RWPE2 (cell line): ENCODE measurements at places on chromosomes 2 and 18.

DNA sequence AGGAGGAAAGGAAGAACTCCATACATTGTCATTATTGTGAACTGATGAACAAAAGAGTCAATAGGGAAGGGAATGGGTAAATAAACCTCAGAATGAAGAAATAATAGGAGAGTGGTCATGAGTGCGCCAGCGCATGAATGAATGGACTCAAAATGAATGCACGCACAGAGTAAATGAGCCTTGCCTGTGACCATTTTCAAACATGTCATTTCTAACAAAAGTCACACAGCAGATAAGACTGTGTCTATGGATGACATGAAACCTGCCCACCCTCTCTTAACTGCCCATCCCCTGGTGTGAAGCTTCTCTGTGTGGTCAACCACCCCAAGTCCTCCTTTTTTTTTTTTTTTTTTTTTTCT lies 121.1 kb upstream of the TEX51 start:
- H3K36me3 ChIP-seq = no peaks in the 10 kb centered on the region
- H3K4me1 ChIP-seq = no peaks in the 10 kb centered on the region
- no peak for DNase-seq
- no peak overlapping the region for H3K27ac ChIP-seq

DNA sequence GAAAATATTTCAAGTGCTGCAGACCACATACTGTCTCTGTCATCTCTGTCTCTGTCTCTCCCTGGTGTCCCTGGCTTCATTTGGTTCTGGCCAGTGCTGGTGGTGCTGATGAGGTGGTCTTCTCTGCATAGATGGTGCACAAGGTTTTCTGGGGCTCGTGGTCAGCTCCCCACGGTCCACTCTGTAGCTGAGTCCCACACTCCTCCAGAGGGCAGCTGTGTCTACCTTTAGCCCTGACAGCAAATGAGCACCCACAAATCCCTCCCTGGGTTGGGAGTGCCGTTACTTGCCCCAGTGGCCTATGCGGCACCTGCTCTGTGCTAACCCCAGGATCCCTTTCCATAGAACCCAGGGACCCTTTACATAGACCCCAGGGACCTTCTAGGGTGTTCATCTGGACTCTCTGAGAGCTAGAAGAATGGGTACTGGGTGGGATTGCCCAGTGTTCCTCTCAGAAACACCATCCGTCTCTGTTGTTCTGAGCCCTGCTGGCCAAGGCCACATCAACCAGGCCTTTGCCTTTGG lies 129.3 kb downstream of the CAPN13 start:
- H3K4me3 ChIP-seq = no peak overlapping the region

- no peak overlapping the region for H3K27ac ChIP-seq
- no peak overlapping the region for H3K4me3 ChIP-seq
- H3K36me3 ChIP-seq = no peaks in the 10 kb centered on the region
- no peaks in the 10 kb centered on the region for H3K4me1 ChIP-seq
Measured at GRCh38 chr2:45901468-45902032, 250.1 kb downstream of the PRKCE start.

- H3K27me3 ChIP-seq = no peaks in the 10 kb centered on the region
- no peak overlapping the region for H3K27ac ChIP-seq
- H3K4me3 ChIP-seq = no peak overlapping the region
- no peak for DNase-seq
- no peaks in the 10 kb centered on the region for H3K4me1 ChIP-seq
Measured at GRCh38 chr2:132651115-132652045, 18.6 kb downstream of the LYPD1 start.

- no peaks in the 10 kb centered on the region for H3K4me1 ChIP-seq
- no peaks in the 10 kb centered on the region for H3K27me3 ChIP-seq
- no peak overlapping the region for H3K4me3 ChIP-seq
- H3K27ac ChIP-seq = no peak overlapping the region
- H3K36me3 ChIP-seq = no peaks in the 10 kb centered on the region
- no peak for DNase-seq
Measured at GRCh38 chr2:26632624-26633185, 8.5 kb downstream of the CIB4 start.
